ENCODE measurements at places on chromosomes 12 and 14.
A peak's percentile ranks its signal among the peaks of the same experiment; 100 is the strongest.

GRCh38 chr12:88703790-88704189 is 123.5 kb upstream of the KITLG start:
- no peak for DNase-seq

- DNase-seq, result no peak
Observed at GRCh38 chr14:51960866-51961265, 28.5 kb upstream of the RTRAF start.

DNA sequence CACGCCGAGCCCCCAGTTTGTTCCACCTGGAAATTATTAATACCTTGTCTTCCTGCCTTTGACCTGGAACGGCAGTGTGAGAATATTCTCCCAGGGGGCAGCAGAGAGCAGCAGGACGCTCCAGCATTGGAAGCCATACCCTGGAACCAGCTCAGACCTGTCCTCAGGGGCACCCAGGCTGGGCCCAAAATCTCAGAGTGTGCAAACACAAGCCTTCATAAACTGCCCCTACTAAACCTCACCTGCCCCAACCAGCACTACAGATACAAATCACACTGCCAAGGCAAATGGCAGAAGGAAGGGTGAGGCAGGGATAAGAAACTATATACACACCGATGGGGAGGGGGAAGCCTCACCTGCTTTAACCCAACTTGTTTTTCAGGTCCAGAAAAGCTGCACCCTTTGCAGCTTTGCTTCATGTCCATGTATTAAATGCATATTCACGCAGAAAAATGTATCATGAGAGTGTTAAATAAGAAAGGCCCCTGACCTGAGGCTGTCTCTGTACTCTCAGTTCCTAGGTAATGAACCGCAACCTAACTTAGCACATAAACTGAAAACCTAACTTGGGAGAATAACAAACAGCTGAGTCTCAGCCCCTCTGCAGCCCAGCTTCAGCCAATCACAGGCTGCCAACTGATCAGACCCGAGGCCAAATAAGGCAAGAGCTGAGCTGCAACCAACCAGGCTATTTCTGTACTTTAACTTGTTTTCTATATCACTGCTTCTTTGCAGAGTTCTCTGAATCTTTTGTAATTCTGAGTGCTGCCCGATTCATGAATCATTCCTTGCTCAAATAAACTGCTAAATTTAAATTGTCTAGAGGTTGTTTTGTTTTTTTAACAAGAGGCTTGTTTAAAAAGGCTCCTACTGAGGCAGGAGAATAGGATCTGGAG is 130.1 kb downstream of the SPTSSA start:
- peak; percentile 32 for DNase-seq

GRCh38 chr12:66503746-66504145 is 175.1 kb downstream of the GRIP1 start:
- DNase-seq, result no peak

GRCh38 chr12:25976289-25976688 is 17.8 kb downstream of the RASSF8 start:
- no peak for DNase-seq

GRCh38 chr12:10241727-10242126 is 29.1 kb downstream of the GABARAPL1 start:
- no peak for DNase-seq

GRCh38 chr14:91997492-91997891 is 42.4 kb downstream of the TRIP11 start:
- no peak for DNase-seq

DNA sequence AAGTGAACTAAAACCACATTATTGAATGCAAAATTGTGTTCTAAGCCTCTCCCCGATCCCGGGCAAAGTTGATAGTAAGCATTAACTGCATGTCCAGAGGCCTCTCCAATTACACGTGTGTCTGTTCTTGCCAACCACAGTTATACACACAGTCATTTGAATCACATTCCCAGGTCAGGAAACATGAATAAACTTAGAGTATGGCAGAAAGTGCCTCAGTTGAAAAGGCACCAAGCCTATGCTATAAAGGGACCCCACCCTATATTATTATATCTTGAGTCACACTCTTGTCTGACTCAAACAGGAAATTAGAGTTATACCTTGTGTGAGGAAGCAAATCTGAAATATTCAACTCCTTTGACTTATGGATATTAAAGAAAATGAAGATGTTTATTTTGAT is 128.3 kb upstream of the STXBP6 start:
- DNase-seq, result no peak

GRCh38 chr12:100337727-100338126 is 19.1 kb upstream of the SLC17A8 start:
- no peak for DNase-seq

DNA sequence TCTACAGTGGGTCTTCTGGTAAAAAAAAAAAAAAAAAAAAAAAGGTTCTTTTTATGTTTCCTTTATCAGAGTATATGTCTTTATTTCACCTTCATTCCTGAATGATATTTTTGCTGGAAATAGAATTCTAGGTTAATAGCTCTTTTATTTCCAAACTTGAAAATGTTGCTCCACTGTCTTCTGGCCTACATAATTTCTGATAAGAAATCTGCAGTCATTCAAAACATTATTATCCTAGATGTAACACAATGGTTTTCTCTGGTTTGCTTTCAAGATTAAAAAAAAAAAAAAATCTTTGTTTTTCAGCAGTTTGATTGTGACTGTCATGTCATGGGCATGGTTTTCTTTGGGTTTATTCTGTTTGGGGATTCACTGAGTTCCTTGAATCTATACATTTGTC is 19.5 kb downstream of the DCP1B start:
- DNase-seq, result no peak

- DNase-seq, result no peak
Observed at GRCh38 chr14:99508896-99509629, 27.9 kb downstream of the CCNK start.

- no peak for DNase-seq
Observed at GRCh38 chr14:34256223-34256622, 205.8 kb downstream of the SPTSSA start.

GRCh38 chr12:96215919-96216273 is 21.7 kb downstream of the ELK3 start:
- no peak for DNase-seq

DNA sequence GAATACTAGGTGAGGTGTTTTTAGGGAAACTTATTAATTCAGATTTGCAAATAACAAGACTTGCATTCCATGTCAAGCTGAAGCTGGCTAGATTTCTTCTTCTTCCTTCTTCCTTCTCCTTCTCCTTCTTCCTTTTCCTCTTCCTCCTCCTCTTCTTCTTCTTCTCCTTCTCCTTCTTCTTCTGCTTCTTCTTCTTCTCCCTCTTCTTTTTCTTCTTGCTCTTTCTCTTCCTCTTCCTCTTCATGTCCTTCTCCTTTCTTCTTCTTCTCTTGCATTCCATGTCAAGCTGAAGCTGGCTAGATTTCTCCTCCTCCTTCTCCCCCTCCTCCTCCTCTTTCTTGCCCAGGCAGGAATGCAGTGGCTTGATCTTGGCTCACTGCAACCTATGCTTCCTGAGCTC is 297.8 kb downstream of the PRKD1 start:
- DNase-seq, result no peak
